ENCODE measurements at places on chromosomes 16 and 17.
A peak's percentile ranks its signal among the peaks of the same experiment; 100 is the strongest.

- DNase-seq: no peak
Observed at GRCh38 chr17:76379646-76380376, 4.6 kb upstream of the SPHK1 start.

DNA sequence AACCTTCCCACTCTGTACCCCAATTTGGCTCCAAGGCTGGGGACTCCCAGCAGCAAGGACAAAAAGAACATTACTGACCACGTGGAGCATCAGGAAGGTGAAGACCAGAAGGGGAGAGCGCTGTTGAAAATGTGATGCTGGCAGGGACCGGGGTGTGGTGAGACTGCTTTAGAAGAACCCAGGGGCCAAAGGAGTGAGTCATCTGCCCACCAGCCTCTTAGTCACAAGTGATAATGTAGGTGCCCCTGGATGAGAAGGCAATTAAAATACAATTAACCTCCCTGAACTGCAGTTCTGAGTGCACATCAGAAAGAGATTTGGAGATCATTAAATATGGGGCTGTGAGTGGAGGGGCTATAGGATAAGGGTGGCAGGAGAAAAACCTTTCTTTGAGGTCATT is 366.6 kb upstream of the CCL2 start:
- no peak for DNase-seq

DNA sequence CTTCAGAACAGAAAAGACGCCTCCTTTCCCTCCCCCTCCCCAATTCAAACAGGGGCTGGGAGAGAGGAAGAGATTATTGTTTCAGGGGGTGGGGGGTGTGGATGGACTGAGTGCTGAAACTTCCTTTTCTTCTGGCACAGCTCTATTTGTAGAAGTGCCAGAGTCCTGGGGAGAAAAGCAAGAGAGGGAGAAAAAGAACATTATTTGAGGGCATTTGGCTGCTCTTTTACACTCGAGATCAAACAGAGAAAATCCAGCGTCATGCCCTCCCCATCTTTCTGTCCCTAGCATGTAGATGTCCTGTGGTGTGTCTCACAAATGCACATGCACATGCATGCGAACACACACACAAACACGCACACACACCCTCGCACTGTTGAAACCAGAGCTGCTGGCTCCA is 13.0 kb downstream of the ARL4D start:
- DNase-seq: no peak

DNA sequence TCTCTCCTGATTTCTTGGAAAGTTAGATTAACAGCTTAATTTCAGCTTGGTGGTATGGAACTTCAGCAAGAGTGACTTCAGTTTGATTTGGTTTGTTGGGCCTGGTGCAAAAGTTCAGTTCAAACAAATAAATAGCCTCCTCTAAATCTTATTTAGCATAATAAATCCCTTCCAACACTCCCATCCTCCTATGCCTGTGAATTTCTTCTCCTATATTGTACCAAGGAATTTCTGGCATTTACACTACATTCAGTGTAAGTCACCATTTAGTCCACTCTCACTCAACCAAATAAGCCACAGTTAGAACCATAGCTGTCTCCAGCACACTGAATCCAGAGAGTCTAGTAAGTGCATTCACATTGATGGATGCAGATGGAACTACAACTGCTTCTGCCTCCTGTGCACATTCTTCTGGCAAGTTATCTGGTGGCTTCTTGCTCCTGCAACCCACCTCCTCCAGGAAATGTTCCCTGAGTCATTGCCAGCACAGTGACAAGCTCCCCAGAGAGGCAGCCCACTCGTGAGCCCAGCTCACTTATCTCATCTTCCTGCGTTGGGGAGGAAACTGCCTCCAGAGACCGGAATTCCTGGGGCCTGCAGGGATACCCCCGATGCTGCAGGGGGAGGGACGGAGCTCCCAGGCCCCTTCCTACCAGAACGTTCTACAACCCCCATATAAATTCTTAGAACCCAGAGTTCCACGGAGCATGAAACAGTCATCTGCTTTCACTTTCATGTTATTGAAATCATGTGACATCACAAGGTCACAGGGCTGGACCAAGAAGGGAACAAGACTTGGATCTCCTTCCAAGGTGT is 318.3 kb downstream of the PHKB start:
- DNase-seq: peak; percentile 20

DNA sequence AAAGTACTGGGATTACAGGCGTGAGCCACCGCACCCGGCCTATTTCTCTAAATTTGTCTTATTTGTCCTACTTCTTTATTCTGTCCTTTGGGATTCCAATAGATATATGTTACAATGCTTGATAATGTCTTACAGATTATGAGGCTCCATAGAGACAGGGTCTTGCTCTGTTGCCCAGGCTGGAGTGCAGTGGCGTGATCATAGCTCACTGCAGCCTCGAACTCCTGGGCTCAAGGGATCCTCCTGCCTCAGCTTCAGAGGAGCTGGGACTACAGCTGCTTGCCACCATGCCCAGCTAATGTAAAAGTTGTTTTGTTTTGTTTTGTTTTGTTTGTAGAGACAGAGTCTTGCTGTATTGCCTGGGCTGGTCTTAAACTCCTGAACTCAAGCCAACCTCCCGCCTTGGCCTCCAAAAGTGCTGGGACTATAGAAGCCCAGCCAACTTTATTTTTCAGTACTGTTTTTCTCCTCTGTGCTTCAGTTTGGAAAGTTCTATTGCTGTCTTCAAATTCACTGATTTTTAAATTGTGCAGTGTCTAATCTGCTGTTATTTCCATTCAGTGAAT is 10.3 kb downstream of the ANKRD13B start:
- no peak for DNase-seq

DNA sequence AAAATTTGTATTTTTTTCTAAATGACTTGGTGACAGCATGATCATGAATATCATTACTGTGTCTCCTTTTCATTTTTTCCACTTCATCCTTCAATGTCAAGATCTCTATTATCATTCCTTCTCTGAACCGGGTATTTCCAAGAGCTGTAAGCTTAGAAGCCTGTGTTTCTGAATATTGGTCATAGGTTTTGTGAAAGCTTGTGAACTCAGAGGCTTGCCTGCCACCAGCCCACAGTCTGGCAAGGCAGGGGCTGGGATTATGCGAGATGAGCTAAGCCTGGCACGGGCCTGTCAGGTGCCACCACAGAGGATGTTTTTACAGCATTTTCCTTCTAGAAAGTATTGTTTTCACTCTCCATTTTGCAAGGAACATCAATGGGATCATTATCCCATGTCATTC is 92.8 kb downstream of the MYH10 start:
- no peak for DNase-seq

DNA sequence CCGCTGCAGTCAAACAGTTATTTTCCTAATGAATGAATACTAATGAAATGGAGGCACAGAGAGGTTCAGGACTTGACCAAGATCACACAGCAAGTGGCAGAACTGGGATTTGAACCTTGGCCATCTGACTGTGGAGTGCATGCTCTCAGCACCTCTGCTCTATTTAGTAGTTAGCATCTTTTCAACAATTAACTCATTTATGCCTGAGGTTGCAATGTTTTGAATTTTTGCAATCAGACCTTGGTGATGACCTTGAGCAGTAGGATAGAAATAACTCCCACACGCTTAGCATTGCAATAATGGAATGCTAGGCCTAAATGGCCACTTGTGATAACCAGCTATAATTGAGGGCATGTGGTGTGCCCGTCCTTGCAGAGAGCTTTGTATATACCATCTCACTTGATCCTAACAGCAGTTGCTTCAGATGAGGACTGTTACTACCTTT is 31.0 kb downstream of the NAGPA start:
- no peak for DNase-seq

DNA sequence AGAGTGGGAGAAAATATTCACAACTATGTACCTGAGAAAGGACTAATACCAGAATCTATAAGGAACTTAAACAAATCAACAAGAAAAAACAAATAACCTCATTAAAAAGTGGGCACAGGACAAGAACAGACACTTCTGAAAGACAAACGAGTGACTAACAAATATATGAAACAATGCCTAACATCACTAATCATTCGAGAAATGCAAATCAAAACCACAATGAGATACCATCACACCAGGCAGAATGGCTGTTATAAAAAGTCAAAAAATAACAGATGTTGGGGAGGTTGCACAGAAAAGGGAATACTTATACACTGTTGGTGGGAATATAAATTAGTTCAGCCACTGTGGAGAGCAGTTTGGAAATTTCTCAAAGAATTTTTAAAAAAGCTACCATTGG is 83.5 kb upstream of the WSCD1 start:
- no peak for DNase-seq

GRCh38 chr17:68019336-68019674 is 16.2 kb upstream of the KPNA2 start:
- no peak for DNase-seq

DNA sequence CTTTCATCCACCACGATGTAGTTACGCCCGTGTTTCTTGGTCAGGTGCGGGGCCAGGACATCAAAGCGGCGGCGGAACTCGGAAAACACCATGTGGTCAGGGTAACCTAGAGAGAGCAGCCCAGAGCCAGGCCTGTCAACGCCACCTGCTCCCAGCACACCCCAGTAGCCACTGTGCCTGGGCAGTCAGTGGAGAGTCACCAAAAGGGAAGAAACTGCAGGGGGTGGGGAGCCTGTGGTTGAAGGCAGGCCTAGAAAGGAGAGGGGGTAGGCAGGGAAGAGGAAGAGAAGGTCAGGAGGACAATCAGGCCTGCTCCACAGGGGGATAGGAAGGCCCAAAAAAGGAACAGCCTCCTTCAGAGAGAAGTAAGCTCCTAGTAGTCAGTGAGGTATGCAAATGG is 64.1 kb downstream of the PIPOX start:
- DNase-seq: no peak

DNA sequence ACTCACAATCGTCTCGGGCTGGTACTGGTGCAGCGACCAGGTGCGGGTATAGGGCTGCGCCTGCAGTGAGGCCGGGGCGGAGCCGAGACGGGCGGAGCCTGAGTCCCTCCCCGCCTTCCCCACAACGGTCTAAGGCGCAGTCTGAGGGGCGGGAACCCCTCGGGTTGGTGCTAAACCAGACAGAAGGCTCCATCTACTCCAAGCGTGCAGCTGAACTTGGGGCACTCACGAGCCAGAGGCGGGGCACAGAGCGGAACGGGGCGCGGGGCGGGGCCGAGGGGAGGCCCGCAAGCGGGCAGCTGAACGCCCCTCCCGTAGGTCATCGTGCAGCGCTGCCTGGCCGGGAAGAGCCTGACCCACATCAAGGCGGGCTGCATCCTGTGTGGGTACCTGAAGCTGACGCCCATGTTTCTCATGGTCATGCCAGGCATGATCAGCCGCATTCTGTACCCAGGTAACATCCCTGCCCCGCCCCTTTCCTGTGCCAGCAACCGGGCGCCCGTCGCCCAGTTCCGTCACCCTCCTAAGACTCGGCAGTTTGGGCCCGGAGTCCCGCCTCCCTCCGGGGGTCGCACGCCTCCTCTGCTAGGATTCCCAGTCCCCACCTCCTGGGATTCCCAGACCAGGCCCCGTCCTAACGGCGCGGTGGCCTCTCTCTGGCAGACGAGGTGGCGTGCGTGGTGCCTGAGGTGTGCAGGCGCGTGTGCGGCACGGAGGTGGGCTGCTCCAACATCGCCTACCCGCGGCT is 5.0 kb downstream of the SLC5A2 start:
- peak; percentile 77 for DNase-seq

GRCh38 chr16:69330286-69331109 is at the start of gene PDF:
Gene PDF, minus strand, starts transcription at chr16:69330588. Its CDS starts 18 bp downstream, at chr16:69330570.
- peak; percentile 96 for DNase-seq

- peak; percentile 83 for DNase-seq
Observed at GRCh38 chr17:18217412-18218015, 7.9 kb upstream of the LLGL1 start.

DNA sequence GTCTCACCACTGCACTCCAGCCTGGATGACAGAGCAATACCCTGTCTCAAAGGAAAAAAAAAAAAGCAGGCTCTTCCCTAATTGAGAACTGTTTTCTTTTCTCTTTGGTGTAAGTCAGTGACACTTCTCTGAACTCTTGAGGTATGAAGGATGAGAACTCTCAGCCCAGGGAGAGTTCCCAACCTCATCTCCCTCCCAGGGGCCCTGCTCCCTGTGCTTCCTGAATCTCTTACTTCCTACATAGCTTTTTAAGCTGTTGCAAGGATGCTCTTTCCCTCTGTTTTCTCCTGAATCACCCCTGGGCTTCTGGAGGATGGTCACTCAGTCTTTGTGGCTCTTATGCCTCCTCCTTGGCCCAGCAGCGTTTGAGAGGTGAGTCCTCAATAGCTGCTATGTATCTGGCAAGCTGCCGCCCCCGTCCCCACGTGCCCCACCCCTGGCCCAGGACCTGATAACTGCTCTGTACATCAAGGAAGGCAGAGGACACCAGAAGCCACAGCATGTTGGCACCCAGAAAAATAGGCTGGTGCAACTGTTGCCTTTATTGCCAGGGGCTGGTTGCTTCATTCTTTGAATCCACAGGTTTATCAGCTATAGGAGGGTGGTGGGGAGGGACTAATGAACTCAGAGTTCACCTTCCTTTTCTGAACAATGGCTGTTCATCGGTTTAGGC is 24.0 kb downstream of the IGF2BP1 start:
- no peak for DNase-seq

GRCh38 chr17:74730491-74731346 is 6.3 kb upstream of the RAB37 start:
- DNase-seq: no peak

GRCh38 chr17:2338315-2338657 is 985 bp downstream of the SGSM2 start:
- DNase-seq: no peak

DNA sequence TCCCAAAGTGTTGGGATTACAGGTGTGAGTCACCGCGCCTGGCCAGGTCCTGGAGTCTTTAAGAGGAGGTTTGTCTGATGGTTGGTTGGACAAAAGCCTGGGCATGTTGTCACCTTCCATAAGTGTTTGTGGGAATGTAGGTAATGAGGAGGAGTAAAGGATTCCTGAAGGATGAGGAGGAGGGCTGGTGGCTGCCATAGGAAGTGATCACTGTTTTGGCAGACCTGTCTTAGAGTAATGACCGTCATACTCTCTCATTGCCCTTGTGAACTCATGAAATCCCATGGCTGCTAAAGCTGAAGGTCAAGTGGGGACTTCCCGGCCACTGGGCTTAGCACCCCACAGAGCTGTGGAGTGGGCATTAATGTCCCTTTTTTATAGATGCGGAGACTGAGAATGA is 40.5 kb downstream of the TENT4B start:
- no peak for DNase-seq

- DNase-seq: no peak
Observed at GRCh38 chr17:80644536-80644935, 99.9 kb downstream of the RPTOR start.

- no peak for DNase-seq
Observed at GRCh38 chr16:11637320-11637719, 30.9 kb upstream of the SNN start.

DNA sequence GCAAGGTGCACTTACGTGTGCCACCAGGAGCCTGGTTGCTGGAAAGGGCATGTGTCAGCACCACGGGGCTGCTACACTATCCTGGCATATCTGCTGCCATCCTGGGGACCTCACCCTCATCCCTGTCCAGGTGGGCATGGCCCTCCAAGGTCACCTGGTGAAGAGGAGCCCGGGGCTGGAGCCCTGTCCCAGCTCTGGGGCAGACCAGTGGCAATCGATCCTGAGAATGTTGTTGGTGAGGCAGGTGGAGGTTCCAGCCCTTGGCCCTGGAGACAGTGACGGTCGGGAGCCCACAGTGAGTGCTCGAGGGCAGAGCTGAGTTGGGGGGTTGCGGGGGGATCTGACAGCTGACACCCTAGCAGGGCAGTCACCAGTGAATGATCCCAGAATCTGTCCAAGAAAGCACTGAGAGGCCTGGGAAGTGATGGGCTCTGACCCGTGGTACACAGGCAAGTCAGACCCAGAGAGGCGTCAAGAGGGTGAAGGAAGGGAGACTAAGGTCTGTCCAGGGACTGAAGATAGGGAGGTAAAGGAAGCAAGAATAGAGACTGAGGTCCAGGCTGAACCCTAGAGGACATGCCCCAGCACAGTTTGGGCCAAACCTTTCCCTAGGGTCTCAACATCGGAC is 17.6 kb downstream of the POLR3K start:
- DNase-seq: no peak
